T-helper 2 cell (primary cell): ENCODE measurements at places on chromosomes 13 and 19.

- DNase-seq, result no peak
Observed at GRCh38 chr13:27638001-27638400, 16.3 kb downstream of the POLR1D start.

DNA sequence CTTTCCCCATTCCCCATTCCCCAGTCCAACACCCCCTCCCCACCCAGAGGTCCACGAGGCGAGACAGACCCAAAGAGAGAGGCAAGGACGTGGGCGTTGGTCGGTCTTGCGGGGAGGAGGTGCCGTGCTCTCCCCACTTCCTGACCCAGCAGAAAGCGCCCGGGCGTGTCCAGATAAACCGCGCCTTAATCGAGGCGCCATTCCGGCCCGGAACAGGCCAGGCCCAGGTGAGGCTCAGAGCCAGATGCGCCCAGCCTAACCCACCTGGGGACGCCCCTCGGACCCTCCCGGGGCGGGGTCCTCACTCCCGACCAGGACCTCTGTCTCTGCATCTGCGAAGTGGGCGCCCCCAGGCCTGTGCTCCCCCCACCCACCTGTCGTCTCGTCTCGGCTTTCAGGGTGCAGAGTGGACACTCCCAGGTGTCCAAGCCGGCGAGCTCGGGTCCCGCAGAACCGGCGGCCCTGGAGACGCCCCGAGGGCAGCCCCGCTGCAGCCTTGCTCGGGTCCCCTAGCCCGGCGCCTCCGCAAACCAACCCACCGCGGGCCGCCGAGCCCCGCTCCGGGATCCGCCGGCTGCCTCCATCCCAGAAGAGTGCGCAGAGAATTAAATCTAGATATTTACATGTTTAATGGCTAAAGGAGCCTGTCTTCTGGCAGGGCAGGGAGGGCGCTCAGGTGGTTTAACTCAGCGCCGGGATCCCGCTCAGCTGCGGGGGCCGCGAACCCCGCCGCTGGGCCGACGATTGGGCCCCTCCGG is 5.0 kb upstream of the ONECUT3 start:
- DNase-seq, result no peak

DNA sequence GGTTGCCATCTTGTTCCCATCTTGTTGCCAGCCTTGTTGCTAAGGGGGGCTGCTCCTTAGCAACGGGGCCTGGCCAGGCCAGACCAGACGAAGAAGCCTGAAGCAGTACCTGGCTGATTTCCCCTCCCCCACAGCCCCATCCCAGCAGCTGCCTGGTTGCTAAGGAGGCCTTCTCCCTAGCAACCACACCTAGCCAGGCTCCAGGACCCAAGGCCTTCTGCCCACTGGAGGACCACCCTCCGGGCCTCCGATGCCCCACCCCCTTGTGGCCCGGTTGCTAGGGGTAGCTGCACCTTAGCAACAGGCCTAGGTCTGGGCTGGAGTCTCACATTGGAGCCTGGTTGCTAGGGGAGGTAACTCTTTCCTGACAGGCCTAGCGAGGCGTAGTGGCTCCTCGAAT is 3.9 kb downstream of the PRRG2 start:
- no peak for DNase-seq

GRCh38 chr19:4449022-4449638 is 8.5 kb downstream of the UBXN6 start:
- DNase-seq, result no peak

DNA sequence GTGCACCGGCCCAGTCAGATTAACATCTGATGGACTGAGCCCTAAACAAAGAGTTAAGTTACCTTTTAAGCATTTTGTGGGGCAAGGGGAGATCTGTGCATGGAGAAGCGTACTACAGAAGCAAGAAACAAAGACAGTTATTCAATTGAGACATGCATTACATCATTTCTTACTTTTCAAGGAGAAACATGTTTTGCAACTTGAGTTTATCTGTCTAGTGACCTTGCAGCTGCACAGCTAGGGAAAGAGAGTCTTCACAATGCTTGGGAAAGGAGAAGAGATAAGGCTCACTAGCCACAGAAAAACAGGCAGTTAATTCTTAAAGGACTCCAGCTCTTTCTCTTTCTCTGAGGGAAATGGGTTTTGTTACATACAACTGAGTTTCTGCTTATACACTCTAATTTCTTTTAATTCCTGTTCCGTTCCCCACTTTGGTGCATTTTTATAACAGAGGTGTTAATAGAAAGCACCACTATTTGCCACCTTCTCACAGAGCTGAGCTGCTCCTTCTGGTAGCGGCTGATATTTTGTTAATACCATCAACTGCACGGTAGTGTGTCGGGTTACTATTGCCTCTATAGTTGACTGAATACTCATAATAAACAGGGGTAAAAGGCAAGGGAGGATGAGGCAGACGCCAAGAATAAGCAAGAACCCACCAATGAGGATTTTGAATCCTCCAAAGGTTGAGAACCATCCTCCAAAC is 55.9 kb downstream of the ZNF431 start:
- no peak for DNase-seq

DNA sequence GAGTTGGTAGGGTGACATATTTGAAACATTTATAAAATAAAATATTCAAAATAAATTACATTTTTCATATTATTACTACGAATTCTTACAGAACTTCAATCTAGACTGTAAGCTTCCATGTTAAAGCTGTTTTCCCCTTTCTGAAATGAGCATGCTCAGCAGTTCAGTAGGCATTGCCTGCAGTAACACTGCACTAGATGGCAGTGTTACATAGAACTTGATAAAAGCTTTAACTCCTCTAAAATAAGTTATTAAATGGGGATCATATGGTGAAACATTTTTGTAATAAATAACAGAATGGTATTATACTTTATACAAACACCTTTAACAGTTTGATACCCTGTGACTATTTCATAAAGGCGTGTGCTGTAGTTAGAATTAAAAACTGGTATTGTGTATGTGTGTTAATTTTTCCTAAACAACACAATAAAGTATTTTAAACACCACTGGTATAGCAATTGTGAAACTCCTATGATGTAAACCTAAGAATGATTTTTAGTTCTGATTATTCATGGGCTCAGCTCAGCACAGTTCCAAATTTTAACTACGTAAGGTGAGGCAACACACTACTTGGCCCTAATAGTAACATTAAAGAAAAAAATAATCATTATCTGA is 11.6 kb upstream of the GPR18 start:
- no peak for DNase-seq

DNA sequence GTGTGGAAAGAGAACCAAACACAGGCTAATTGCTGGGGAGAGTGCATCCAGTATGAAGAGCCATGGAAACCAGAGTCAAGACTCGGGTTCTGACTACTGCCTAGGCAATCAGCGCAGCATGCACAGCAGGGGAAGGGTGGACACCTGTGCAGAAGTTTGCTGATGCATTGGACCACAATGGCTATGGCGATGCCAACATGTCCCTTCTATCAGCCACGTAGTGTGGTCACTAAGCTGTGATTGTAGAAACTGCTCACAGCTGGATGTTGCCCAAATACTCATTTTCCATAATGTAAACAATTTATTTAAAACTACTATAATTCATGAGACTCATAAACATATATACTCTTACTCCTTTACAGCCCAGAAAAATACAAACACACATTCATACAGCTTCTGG is 1718.2 kb downstream of the EFNB2 start:
- DNase-seq, result no peak

GRCh38 chr19:41225238-41226052 is 6.4 kb downstream of the AXL start:
- no peak for DNase-seq

GRCh38 chr19:4803736-4804695 is 12.5 kb downstream of the FEM1A start:
- peak; percentile 46 for DNase-seq

DNA sequence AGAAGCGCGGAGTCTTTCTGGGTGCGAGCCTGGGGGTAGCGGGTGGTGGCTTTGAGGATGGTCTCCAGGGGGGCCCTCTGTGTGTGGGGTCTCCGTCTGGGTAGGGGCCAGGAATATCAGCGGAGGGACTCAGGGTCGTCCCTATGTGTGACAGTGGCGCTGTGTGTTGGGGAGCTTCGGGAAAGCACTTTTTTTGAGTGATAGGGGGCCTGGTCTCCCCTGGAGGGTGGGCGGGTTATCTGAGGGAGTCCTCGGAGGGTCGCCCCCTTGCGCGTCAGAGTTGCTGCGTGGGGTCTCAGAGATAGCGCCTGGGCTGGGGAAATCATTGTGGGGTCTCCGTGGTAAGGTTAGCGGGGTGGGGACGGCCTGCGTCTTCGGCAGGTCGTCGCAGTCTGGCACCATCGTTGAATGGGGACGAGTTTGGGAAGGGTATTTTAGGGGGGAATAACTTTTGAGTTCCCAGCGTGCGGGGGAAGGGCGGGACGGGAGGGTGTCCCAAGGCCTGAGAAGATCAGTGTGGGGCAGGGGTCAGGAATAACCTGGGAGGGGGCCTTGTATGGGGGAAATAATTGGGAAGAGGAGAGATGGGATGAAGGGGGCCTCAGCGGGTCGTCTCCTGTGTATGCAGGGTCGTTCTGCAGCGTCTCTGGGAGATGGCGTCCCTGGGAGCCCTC is 857 bp downstream of the IER2 start:
- DNase-seq, result no peak

DNA sequence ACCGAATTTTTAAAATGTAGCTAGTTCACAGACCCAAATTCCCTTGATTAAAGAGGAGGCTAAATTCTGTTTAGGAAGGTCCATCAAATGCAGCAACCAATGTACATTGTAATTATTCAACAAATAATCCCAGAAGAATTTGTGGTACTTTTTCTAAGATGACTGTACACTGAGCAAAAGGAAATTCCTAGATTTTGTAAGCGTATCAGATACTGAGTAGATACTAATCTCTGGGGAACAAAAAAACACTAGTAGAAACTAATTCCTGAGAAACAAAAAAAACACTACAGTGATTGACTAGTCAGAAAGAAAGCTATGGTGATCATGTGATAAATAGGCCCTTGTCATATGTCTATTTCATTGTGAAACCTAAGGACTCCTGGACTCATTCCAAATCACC is 246.1 kb downstream of the PCDH17 start:
- no peak for DNase-seq

DNA sequence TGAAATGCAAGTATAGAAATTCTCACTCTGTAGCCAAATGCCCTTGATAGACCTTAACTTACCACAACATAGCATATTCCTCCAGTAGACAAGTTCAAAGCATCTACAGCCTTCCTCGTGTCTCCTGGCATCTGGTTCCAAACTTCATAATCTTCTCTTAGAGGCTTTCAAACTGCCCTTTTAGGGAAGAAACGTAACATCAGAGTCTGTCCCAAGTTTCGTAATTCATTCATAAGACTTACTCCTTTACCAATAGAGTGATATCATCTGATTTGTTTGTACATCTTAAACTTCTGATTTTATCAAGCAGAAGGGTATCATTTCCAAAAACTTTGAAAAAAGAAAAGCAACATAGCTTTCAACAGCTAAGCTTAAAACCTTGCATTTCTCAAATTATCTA is 137.4 kb downstream of the SPRY2 start:
- no peak for DNase-seq

DNA sequence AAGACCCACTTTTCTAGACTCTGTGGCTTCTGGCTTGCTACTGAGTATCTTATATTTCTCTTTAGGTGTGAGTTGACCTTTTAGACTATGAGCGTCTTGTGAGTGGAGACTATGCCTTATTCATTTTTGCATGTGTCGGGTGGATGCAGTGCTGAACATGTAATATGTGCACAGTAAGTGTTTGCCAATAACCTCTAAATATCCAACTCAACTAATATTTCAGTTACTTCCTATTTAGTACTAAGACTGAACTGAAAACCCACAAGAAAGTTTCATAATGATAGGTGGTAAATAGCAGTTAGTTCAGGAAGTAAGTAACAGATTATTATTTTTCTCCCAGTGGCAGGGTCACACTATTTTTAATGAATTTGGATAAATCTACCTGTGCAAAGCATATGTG is 269.3 kb downstream of the KCNRG start:
- DNase-seq, result no peak

DNA sequence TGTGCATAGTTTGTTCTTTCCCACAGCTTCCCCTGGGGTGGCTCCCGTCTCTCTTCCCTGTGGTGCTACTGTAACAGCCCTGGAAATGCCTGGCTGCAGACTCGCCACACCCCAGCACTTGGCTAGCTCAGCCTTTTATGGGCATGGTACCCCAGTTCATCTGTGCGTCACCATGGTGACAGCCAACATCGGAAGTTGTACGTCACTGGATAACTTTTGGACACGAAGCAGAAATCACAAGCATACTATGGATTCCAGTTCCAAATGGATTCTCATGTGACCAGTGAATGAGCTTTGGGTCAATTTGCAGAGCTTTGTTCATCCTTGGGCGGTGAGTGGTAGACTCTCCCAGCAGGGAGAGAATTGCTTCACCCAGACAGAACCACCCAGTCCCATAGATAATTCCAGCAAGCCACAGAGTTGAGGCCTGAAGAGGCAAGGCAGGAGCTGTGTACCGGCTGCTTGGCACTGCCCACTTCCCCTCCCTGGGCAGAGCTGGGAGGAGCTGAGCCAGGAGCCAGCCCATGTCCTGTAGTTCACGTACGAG is 54.4 kb downstream of the COL4A2 start:
- DNase-seq, result no peak

DNA sequence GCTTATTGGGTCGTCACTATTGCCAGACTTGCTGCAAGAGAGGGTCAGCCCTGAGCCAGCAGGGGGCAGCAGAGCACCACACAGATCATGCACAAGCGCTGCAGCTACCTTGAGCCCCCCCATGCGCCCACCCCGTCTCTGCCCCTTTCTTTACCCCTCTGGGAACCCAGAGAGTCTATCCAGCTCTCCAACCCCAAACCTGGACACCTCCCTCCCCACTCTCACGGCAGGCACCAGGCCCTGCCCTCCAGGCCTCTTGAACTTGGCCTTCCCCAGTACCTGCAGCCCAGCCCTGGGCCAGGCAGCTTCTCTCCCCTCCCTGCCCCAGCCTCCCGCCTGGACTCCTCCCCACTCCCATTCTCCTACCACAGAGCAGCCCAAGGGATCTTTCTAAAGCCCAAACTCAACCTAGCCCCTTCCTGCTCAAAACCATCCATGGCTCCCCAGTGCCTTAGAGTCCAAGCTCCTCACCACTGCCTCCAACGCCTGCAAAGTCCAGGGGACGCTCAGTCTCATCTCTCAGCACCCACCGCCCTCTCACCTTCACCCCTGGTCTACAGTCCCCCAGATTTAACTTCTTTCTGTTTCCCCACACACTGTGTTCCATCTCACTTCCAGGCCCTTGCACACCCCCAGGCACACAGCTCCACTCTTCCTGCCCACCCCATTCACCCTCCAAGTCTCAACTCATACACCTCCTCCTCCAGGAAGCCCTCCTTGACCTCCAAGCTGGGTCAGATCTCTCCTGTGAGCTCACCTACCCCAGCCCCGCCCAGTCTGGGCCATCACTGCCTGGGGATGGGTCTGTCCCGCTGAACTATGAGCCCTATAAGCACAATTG is 9.4 kb upstream of the CEACAM16 start:
- peak; percentile 64 for DNase-seq

DNA sequence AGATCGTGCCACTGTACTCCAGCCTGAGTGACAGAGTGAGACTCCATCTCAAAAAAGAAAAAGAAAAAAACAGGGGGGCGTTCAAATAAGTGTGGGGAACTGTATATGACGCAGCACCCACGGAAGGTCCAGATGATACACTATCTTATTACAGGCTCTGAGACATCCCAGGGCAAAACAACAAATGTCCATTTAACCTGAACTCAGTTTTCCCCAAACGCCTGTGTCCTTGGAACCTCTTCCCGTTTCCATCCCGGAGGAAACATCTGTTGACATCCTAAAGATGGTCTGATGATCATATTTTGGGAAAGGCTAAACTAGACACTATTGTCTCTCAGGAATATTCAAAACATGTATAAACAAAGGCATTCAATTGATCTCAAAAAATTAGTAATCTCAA is 72.4 kb downstream of the COL4A1 start:
- no peak for DNase-seq
